Activated CD4-positive, alpha-beta T cell treated with anti-CD3 and anti-CD28 coated beads, Interleukin-2, amount 10 ng/mL, durations not matched to agents 24 days and 14 days (primary cell): ENCODE measurements at places on chromosomes 16 and 17.

GRCh38 chr17:33335491-33336173 lies 42.5 kb upstream of the ASIC2 start:
- H3K4me3 ChIP-seq, result no peak overlapping the region
- H3K27ac ChIP-seq, result no peak overlapping the region
- no peaks in the 10 kb centered on the region for H3K27me3 ChIP-seq
- H3K4me1 ChIP-seq, result no peaks in the 10 kb centered on the region
- no peaks in the 10 kb centered on the region for H3K36me3 ChIP-seq

GRCh38 chr17:66524877-66525276 lies 222.5 kb downstream of the PRKCA start:
- no peak for DNase-seq
- no peak overlapping the region for H3K4me3 ChIP-seq
- peak overlapping the region; percentile 80 for H3K27ac ChIP-seq
- H3K27me3 ChIP-seq, result no peaks in the 10 kb centered on the region
- peaks cover 56% of the 10 kb centered on the region for H3K4me1 ChIP-seq

- DNase-seq, result peak; percentile 81
- peaks cover 33% of the 10 kb centered on the region for H3K36me3 ChIP-seq
- no peaks in the 10 kb centered on the region for H3K27me3 ChIP-seq
- H3K27ac ChIP-seq, result no peak overlapping the region
- no peak overlapping the region for H3K4me3 ChIP-seq
- H3K4me1 ChIP-seq, result peaks cover 17% of the 10 kb centered on the region
Measured at GRCh38 chr17:67221062-67221998, 23.7 kb downstream of the HELZ start.

DNA sequence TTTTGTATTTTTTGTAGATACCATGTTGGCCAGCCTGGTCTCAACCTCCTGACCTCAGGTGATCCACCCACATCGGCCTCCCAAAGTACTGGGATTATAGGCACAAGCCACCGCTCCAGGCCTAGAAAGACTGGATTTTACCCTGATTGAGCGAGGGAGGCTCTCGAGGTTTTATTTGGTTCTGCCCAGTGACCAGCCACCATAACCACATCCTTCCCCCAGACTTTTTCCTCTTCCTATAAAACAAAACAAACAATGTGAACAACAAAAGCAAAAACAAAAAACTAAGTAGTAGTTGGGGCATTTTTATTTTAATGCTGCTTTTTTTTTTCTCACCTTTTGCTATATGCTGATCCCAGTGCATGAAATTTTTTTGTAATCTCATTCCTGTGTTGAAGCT lies 509.6 kb downstream of the MAF start:
- peaks cover 49% of the 10 kb centered on the region for H3K4me1 ChIP-seq
- no peak for DNase-seq
- peak overlapping the region; percentile 54 for H3K4me3 ChIP-seq
- H3K27me3 ChIP-seq, result peaks cover 12% of the 10 kb centered on the region

GRCh38 chr17:56937687-56938086 lies 23.2 kb downstream of the COIL start:
- H3K4me1 ChIP-seq, result peaks cover 21% of the 10 kb centered on the region
- peak overlapping the region; percentile 49 for H3K4me3 ChIP-seq
- peaks cover 56% of the 10 kb centered on the region for H3K36me3 ChIP-seq
- H3K27me3 ChIP-seq, result no peaks in the 10 kb centered on the region

DNA sequence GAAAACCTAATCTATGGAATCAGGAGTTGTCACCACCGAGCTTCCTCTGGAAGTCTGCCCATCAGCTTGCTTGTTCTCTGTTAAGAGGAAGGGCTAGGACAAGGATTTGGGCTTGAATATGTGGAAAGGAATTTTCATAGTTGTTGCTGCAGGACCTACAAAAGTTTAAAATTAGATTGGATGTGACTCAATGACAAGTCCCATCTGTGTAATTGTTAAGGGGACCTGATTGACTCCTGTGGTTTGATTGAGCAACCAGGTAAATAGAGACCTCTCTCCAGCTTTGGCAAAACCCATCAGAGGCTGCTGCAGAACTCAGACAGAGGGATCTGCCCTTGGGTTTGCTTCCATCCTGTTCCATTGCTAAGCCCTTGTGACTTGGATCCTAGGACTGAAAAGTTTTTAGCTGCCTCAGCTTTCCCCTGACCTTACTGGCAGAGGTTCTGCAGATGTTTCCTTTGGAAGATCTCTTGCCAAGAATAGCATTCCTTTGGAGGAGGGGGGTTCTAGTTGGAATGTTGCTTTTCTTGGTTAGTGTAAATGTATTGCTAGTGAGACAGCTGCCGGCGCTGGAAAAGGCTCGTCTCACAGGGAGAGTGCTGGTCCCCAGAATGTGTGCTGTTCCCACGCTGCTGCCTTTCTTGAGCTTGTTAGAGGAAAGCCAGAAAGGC lies 50.0 kb downstream of the SF3B3 start:
- H3K4me3 ChIP-seq, result no peak overlapping the region
- peaks cover 5% of the 10 kb centered on the region for H3K4me1 ChIP-seq
- H3K27ac ChIP-seq, result peak overlapping the region; percentile 45
- peaks cover 55% of the 10 kb centered on the region for H3K36me3 ChIP-seq
- no peak for DNase-seq
- H3K27me3 ChIP-seq, result no peaks in the 10 kb centered on the region

GRCh38 chr17:42819939-42820535 lies 4.0 kb downstream of the BECN1 start:
- peaks cover 20% of the 10 kb centered on the region for H3K4me1 ChIP-seq
- H3K27me3 ChIP-seq, result no peaks in the 10 kb centered on the region
- peak; percentile 88 for DNase-seq
- peaks cover 57% of the 10 kb centered on the region for H3K36me3 ChIP-seq
- H3K27ac ChIP-seq, result no peak overlapping the region
